CD4-positive, alpha-beta T cell treated with Interleukin-12 subunit alpha and Interleukin-12 subunit beta, for 1 hour (primary cell): ENCODE measurements at places on chromosomes 3 and 15.

- DNase-seq, result no peak
Observed at GRCh38 chr3:129002573-129003569, 1.8 kb downstream of the EFCC1 start.

DNA sequence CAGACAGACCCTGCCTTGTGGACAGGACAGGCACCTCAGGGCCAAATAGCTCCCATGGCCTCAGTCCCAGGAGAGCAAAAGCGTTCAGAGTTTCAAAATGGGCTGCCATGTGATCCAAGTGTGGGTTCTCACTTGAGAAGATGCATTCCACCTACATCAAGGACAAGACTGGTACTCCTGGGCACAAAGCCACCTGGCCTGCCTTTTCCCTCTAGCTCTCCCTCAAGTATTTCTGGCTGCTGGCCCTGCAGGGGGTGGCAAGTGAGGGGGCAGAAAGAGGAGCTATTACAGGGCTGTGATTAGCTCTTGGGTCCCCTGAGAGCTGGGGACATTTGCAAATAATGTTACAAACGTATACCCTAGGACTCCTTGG is 6.5 kb upstream of the COL7A1 start:
- no peak for DNase-seq

DNA sequence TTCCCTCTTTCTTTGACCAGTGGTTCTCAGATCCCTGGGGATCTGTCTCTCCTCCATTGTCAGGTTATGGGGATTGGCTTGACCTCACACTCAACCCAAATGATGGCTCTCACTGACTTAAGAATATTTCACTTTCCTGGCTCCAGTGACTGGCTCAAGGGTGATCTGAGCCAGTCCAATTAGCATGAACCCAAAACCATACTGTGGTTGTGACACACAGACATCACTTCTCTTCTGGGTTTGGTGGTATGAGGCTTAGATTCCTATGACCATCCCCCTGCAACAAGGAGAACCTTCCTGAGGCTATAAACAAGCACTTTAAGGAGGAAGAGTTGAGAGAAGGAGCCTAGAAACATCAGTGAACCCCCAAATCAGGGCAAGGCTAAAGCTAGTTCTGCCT is 85.8 kb downstream of the KCNAB1 start:
- no peak for DNase-seq

GRCh38 chr3:158167737-158168557 is 58.1 kb downstream of the RSRC1 start:
- DNase-seq, result no peak

DNA sequence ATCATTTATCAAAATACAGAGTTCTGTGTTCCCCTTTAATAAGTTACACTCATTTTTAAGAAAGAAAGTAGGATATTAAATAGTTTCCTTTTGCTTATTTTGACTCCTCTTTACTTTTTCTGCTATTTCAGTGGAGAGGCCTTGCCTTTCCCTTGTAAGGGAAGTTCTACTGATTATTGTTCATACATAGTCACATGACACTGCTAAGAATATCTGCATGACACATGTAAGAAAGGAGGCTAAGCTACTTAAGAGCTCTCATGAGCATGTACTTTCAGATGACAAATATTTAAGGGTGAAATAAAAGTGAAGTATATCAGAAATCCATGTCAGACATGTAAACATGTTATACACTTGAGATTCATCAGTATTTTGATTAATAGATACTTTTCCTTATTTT is 39.0 kb downstream of the MYRIP start:
- DNase-seq, result no peak

DNA sequence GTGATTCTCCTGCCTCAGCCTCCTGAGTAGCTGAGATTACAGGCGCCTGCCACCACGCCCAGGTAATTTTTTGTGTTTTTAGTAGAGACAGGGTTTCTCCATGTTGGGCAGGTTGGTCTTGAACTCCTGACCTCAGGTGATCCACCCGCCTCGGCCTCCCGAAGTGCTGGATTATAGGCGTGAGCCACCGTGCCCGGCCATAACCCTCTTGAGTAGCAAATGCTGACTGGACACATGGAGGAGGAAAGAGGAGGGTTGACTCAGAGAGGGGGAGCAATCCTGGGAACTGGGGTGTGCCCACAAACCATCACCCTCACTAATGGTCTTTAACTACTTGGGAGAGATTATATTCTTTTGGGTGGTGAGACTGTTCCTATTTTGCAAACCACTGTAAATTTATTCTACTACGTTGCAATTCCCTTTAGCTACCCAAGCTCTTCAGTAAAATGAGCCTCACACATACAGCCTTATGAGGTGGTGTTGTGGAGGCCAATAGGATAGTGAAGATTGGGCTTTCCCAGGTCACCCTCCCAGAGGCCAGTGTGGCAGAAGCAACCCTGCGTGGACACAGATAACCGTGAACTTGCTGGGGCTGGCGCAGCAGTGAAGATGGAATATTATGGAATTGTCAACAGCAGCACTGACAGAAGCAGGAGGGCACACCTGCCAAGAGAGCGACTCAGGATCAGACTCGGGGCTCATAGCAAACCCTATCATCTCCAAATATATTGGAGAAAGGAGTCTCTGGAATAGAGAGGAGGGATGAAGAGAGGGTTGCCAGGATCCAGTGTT is 37.4 kb downstream of the TLNRD1 start:
- DNase-seq, result no peak

- peak; percentile 69 for DNase-seq
Observed at GRCh38 chr3:36969540-36970432, 23.1 kb downstream of the EPM2AIP1 start.

DNA sequence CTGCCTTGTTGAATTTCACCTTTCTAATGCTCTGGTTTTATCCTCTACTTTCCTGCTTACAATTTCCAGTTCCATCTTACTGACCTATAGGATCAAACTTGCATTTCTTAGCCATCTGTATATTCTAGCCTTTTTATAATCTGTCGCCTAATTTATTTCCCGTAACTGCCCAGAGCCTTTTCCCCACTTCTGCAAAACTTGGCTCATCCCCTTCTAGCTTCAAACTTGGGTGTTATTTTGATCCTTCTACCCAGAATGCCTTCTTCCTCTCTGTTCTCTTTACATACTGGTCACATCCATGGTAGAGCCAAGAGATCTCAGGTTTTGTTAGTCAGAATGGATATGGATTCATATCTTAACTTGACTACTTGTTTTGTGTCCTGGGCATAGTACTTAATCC is 2.6 kb downstream of the SACM1L start:
- DNase-seq, result no peak

GRCh38 chr3:17469520-17469919 is 272.9 kb downstream of the TBC1D5 start:
- DNase-seq, result no peak

DNA sequence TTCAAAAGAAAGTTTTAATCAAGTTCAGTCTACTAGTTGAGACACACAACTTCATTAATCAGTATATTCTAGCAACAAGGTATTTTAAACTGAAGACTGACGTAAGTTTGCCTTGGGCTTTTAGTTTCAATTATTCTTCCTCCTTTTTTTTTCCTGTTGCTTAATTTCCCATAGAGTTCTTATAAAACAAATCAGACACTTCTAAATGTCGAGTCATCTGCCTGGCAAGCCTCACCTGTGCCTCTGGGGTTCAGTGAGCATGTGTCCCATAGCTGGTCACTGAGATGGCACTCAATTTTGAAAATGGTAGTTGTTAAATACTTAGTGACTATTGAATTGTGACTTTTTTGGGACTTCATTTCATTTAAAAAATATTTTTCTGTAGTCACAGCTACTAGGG is 27.4 kb downstream of the NKIRAS1 start:
- DNase-seq, result no peak

DNA sequence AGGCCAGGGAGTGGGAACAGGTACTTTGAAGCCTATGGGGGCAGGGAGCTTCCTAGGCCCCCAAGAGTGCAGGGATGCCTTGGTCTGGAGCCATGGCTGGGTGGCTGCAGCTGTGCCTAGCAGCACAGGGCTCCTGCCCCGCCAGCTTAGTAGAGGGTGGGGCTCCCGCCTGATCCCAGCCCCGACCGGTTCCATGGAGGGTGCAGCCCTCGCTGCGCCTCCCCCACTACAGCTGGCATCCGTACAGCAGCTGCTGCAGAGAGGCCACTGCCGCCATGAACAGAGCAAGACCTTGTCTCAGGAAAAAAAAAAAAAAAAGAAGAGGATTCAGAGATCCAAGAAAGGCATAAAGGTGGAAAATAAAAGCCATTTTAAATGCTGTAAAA is 277.2 kb downstream of the UBE2E2 start:
- no peak for DNase-seq

DNA sequence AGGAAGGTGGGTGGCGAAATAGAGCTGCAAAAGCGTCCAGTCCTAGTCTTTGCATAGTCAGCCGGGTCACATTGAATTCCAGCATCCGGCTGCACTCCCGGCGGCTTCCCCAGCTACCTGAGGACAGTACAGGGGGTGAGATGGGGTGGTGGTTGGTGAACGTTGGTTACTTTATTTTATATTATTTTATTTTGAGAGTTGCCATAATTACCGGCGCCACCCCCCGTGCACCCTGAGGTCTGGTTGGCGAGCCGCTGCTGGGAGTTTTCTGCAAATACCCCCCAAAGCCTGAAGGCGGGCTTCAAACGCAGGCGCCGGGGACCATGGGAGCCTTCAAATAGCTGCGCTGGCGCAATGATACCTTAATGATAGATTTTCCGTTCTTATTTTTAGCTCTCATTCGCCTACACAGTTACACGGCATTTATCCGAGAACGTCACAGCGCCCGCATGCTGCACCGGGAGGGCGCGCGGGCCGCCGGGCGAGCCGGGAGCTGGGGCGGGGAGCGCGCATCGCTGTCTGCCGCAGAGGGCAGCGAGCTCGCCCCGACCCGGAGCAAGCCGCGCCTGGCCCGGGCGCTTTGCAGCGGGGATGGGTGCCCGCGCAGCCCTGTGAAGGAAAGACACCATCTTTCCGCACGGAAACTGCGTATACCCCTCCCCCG is 756 bp upstream of the RASGRF1 start:
- DNase-seq, result no peak

GRCh38 chr15:73965094-73965757 is 26.9 kb downstream of the STOML1 start:
- no peak for DNase-seq

- DNase-seq, result no peak
Observed at GRCh38 chr15:42402455-42403205, 43.3 kb downstream of the CAPN3 start.

GRCh38 chr3:136516095-136516494 is 236.1 kb downstream of the STAG1 start:
- DNase-seq, result no peak

DNA sequence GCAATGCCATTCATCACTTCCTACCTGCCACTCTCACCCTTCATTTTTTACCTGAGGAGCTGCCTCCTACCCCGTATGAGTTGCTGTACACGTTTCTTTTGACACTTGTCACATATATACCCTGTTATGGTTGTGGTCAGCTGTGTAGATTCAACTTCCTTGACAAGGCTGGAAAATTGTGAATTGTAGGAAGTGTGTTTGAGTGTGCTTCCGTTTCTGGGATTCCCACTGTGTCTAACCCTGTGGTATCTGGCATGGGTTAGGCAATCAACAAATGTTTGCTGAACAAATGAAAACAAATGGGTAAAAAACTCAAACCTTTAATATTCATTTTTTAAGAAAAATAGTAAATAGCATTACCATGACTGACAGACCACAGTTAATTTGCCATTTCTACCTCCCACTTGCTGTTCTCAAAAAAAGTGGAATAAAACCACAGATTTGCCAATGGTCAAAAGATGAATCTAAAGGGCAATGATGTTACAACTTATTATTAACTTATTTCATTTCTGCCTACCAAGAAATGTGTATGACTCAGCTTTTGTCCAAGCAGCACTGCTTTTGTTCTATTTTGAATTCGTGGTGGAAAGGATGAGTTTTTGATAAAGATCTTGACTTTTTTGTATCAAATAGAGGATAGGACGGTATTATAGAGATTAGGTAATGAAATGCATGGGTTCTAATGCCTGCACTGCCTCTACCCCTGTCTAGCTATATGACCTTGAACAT is 404.6 kb downstream of the LPP start:
- no peak for DNase-seq

DNA sequence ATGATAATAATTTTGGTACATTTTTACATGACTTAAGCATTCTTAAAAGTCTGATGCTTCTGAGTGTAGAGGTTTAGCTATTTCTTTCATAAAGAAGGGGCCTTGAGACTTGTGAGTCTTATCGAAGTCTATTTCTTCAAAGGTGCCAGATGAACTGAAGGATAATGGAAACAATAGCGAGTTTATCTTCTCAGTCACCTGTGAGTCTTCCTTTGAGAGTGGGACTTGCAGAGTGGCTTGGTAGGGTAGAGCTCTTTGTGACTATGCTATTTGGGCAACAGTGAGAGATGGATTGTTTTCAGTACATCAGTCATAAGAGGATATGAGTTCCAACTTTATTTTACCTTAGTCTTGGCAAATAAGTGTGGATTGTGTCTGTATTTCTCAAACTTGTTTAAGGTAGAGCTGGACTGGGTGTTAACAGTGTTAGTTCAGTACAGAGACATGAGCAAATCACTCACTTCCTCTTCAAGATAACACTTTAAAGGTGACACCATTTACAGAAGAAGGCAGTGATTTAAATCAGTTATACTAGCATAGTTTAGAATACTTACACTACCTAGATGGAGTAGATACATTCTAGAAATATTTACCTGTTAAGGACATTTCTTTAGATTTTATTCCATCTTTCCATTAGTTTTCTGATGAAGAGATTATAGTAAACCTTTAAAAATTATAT is 3.2 kb downstream of the AKAP13 start:
- no peak for DNase-seq

- no peak for DNase-seq
Observed at GRCh38 chr15:61661791-61662190, 398.5 kb downstream of the VPS13C start.

DNA sequence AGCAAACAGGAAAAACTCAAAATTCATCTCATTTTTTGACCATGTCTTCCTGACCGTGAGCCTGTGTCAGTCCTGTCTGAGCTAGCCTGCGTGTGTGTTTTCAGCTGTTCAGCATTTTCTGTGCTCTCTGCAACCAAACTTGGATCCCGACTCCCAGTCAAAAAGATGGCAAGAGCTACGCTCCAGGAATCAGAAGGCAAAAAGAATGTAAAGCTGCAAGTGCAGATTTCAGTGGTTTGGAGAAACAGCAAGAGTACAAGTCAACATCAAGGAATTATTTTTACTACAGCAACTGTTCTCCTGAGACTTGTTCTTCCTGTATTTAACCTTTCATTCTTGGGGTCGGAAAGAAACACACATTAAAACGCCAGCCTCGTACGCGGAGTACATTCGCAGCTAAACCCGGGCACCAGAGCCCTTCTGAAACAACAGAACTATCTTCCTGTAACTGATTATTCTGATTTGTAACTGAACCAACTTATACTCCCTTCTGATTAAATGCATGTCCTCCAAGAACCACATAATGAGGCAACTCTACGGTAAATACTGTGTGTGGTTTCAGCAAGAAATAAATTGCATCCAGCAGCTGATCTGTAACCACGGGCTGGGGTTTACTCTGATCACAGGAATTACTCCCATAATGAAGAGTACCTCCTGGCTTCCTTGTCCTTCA is 107.4 kb downstream of the LRIG1 start:
- no peak for DNase-seq

DNA sequence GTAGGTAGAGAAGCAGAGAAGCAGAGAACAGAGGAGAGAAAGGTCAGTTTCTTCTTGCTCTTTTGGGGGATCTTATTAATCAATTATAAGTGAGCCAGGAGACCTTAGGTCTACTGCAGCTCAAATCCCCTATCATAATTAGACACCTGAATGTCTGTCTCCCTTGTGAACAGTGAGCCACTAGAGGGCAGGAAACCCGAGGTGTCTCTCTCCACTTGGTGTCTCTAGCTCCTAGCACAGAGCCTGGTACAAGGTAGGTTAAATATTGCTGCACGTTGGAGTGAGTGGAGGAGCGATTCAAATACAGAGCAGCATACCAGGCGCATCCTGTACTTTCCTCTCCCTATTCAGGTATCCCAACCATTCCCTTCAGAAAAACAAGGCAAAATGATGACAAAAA is 2.0 kb upstream of the ST8SIA2 start:
- DNase-seq, result no peak
